GM18507 (cell line): ENCODE measurements at places on chromosomes 2 and 18.

GRCh38 chr18:23494992-23495391, 8.3 kb upstream of the RMC1 start:
- DNase-seq = no peak

DNA sequence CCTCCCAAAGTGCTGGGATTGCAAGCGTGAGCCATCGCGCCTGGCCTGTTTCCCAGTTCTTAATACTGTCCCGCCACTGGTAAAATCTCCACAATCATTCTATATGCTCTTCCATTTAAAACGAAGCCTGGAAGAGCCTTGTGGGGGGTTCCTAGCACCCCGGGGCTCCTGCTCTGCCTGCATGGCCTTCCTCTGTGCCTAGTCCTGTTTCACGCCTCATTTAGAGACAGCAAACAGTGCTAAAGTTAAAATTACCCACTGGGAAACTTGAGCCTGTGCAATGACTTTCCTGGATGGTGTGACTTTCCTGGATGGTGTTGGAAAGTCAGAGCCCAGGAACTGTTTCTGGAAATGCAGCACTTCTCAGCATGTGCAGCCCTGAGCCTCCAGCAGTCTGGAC, 55.0 kb downstream of the INPP5D start:
- DNase-seq = no peak

DNA sequence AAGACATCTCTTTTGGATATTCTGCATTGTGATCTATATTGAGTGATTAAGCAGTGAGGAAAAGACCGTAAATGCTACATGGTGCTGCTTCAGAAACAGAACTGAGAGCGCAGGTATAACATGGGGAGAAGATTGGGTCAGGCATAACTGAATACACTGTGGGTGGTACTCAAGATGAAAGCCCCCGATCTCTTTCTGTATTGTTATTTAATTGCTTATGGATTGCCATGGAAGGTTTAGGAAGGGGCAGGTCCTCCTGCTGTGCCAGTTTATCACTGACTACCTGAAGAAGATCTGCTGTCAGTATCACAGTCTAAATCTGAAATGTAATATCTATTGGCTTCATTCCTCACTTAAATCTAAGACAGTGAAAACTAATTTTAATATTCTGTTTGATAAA, 1568.7 kb upstream of the CELF4 start:
- no peak for DNase-seq

GRCh38 chr2:186714611-186715010, 20.8 kb downstream of the FAM171B start:
- no peak for DNase-seq

DNA sequence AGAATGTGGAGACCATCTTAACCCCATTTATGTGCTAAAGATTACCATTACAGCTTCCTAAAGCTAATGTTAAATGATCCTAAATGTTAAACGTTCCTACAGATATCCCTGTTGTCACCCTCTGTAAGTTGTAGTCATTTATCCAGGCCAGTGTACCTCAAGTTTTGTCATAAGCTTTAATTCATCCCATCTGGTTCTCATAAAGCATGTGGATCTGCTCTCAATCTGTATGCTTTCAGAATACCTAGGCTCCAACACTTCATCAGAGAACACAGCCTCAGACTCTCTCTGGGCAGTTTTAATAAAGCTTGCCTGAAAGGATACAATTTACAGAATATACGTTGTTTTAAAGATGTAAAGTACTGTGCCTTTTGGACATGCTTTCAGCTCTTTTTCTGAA, 4.2 kb upstream of the CCDC178 start:
- no peak for DNase-seq

GRCh38 chr18:65221736-65222135, 529.1 kb upstream of the CDH7 start:
- DNase-seq = no peak

DNA sequence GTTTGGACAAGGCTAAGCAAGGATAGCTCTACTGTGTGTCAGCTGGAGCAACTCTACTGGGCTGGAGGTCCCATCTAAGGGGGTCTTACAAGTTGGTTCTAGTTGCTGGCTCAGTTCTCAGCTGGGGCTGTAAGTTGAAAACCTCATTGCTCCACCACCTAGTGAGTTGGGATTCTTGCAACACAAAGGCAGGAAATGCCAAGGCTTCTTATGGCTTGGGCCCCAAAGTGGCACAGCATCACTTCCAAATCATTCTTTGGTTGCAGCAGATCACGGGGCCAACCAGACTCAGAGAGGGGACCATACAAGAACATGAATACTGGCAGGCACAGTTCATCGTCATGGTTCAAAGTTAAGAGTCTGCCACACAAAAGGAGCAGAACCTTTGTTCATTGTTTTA, 332.7 kb downstream of the LRRTM1 start:
- DNase-seq = no peak

DNA sequence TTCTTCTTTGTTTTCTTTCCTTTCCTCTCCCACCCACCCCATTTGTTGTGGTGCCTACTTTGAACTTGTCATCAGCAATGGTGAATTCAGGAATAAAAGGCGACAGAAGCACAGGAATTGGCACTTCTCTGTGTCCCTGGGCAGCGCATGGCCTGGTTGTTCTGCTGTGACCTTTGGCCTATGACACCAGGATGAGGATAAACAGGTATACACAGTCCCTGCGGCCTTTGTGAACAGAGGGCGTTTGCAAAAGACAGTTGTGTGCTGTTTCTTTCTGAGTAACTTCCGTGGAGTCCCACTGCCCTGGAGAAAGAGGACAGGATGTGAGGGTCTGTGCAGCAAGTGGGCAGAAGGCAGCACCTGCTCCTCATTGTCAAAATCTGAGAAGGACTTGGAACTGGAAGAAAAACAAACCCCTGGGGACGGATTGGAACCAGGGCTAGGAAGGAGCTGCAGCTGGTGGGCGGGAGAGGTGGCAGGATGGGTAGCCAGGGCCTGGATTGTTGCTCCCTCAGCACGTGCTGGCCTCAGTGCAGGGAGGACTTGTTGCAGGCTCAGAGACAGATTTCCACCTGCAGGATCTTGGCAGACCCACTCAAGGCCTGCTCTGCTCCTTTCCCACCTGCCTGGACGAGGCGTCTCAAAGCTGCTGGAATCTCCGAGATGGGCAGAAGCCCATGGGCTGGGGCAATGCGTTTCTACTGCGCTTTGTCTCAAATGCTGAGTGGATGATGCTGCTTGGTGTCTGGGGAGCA, 159.5 kb downstream of the ACKR3 start:
- DNase-seq = no peak

- DNase-seq = no peak
These were observed 120.5 kb upstream of the SCN7A start for GRCh38 chr2:166614503-166614902.

DNA sequence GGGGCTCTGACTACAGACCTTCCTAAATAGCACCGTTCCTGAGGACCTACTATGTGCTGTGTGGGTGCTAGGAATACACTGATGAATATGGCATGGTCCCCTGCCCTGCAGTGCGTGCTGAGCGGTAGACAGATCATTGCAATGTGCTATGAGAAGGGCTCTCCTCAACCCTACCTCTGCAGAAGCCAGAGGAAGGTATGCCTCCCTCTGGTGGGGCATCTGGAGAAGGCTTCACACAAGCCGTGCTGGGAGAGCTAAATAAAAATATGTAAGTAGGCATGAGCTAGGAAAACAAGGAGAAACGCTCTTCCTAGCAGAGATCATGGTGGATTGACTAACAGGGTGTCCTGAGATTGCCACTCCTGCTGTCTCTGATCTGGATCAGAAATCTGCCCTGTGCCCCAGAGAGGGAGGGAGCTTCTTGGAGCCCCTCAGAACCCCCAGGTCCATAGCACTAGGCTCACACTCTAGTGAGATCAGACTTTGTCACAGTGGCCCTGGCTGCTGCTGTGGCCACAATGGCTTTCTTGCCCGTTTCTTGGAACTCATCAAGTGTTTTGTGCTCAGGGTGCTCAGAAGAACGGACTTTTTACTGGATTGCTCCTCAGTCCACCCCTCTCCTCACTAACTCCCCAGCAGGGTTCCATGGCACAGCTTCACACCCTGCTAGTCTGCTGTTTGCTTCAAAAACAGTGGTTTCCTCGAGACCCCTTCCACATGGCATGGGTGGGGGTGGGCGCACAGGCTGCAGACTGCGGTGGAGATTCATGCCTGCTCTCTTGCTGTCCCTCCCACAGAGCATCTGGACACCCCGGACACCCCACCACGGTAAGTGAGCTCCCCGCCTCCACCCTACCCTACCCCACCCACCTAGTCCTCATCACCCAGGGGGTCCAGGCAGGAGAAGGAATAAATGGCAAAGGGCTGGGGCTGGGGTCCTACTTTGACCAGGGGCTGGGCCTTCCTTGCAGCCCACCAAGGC, 14.2 kb downstream of the SIGLEC15 start:
- DNase-seq = no peak

GRCh38 chr2:1915196-1915595, 170.9 kb upstream of the PXDN start:
- no peak for DNase-seq

- DNase-seq = no peak
These were observed 16.3 kb downstream of the TSHZ1 start for GRCh38 chr18:75226956-75227316.

DNA sequence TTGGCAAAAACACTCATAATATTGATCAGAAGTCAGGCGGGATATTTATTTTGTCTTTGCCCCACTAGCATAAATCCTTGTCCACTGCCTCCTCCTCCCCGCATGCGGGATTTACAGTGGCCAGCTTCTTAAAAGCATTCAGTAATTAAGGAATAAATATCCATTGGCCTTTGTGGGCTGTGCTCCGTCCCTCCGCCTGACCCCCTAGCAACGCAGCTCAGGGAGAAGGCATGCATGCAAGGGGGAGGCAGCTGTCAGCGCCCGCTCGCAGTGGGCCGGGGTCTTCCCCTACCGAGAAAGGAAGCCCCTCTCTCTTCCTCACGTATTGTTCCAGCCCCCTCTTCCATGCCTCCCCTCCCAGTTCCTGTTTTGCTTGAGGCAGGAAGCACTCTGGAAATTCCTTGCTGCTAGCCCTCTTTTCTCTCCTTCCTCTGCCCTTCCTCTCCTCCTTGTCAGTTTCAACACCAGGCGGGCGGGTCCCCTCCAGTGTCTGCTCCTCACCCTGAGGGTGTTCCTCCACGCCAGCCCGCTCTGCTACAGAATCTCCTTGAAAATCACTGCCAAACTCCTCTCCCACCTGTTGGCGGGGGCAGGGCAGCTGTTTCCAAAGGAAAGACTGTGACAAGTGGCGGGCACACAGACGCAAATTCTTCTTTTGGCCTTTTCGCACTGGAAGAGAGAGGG, 60.1 kb downstream of the GBX2 start:
- DNase-seq = no peak

GRCh38 chr2:192208848-192209247, 14.1 kb upstream of the TMEFF2 start:
- no peak for DNase-seq

- no peak for DNase-seq
These were observed 57.8 kb downstream of the DIPK1C start for GRCh38 chr18:74399091-74399887.

- no peak for DNase-seq
These were observed 86.9 kb upstream of the GPC1 start for GRCh38 chr2:240348522-240348921.

GRCh38 chr2:172489681-172490080, 62.3 kb downstream of the ITGA6 start:
- DNase-seq = no peak

DNA sequence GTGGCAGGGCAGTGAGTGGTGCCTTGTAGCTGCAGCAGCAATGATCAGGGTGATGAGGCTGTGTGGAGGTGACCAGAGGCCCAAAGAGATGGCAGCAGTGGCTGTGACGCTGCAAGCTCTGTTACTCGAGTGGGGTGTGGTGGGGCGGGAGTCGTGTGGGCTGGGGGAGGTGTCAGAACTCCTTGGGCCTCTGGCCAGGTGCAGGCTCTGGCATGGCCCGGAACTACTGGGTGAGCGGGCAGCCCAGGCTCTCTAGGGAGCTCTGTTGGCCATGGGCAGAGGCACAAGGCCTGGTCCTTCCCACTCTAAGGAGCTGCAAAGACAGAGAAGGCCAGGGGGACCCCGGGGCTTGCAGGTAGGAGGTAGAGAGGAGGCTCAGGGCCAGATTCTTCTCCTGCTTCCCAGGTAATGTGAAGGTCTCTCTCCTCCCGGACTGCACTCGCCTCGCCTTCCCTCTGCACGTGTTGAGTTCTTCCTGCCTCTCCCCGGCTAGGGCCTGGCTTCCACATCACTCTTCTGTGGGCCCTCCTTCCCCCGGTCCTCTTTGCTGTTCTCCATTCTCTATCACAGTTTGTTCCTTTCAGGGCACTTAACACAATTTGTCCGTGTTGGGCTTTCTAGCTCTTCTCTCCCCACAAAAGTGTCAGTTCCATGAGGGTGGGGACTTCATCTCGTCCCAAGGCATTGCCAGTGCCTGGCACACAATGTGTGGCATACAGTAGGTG, 114.8 kb downstream of the MCFD2 start:
- DNase-seq = no peak

DNA sequence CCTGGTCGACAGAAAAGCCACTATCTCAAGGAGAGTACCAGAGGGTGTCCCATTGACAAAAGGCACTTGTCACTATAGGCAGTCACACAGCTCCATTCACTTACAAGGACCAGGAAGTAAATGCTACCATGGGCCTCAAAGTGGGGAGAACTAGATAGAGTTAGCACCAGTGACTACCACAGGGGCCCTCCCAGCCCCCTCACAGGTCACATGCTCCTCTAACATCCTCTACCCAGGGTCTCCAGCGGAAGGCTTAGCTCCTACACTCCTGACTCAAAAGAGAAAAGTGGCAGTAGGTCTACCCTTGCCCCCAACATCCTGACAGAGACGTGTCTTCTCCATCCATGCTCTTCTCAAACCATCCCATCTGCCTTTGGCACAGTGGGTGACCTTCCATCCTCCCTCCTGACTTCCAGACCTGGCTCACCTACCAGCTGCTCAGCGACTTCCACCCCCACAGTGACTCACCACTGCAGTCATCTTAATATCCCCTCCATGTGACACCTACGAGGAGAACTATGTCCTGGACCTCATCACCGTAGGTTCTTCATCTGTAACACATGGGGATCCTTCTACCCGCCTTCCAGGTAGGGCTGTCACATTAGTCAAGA, 5.6 kb upstream of the DNMT3A start:
- DNase-seq = no peak

- no peak for DNase-seq
These were observed 95.9 kb downstream of the LPIN1 start for GRCh38 chr2:11842336-11842735.

GRCh38 chr2:172196768-172197431, 94.2 kb upstream of the DLX2 start:
- DNase-seq = no peak

GRCh38 chr2:116859708-116860107, 954.8 kb upstream of the DDX18 start:
- no peak for DNase-seq

DNA sequence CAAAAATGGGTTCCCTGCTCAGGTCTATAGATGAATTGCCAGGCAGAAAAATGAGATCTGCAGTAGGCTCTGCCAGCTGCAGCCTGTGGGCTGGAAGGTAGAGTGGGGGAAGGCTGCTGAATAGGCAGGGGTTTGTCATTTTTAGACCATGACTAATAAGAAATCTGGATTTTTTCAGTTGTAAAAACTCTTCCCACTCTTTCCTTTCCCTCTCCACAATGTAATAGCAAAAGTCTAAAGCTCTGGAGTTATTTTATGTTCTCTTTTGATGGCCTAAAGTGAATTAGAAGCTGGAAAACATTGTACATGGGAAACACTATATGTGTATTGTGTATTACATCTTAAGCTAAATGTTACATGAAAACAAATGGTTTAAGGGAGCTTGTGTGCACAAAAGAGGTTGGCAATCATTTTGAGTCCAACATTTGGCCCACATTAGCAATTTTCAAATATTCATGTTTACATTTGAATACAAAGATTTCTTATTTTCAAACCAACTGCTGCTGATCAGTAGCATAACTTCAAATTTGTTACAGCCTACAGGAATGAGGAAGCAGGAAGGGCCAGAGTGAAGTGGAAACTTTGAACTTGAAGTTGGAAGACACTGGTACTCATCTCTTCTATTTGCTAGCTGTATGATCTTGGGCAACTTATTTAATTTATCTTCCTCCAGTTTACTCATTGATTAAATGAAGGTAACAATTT, 407.1 kb downstream of the SLC4A3 start:
- no peak for DNase-seq
